ENCODE measurements at places on chromosomes 7 and 10.

DNA sequence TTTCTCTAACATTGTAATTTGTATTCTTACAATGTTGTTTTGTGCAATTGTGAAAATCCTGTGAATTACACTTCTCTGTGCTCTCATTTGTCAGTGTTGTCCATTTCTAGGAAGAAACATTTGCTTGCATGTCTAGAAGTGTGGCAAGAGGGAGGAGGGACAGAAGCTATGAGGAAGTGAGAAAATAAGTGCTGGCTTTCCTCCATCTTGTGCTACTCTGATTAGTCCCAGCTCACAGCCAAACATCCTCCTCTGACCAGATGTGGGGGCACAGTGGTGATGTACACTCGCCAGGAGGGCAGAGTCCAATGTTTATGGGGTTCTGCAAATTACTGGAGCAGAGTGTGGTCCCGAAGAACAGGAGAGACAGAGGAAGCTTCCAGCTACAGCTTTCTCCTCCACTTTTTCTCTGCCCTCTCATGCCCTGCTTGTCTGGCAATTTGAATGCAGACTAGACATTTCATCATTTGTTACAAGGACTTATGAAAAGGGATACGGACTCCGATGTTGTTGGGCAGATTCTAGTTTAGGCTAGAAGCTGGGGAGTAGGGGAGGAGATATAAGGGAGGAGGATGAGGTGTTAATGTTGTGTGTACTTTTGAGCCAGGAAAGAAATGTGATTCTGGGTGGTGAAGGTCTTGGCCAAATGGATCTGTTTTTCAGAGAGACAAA is 131.0 kb upstream of the C1GALT1 start:
- no peak for DNase-seq

DNA sequence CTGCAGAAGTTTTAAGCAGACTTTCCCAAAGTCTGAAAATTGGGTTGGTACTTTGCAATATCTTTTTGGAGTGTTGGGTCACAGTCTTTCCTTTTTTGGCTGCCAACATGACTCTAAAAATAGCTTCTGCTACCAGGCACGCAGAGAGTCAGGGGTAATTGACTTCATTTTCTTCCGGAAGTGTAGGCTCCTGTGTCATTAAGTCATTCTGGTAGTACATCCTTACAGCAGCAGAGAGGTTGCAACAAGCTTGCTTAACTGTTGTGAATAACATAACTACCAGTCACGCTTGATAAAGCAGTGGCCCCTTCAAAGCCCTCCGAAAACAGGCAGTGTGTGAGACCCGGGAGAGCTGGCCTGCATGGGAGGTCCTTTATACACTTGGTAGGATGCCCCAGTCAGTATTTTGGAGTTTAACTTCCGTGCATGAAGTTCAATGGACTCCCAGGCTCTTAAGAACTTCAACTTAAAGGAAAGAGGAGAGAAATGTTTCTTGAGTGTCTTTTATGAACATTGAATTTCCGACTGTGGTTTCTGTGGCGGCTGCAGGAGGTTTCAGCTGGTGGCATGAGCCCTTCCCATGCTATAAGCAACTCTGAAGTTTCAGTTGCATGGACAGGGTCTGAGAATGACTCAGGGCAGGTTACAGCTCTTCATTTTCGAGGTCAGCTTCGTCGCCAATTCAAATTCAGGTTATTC is 310.7 kb downstream of the GALNT17 start:
- DNase-seq = no peak

GRCh38 chr7:47465191-47465590 is 116.7 kb downstream of the TNS3 start:
- DNase-seq = no peak

DNA sequence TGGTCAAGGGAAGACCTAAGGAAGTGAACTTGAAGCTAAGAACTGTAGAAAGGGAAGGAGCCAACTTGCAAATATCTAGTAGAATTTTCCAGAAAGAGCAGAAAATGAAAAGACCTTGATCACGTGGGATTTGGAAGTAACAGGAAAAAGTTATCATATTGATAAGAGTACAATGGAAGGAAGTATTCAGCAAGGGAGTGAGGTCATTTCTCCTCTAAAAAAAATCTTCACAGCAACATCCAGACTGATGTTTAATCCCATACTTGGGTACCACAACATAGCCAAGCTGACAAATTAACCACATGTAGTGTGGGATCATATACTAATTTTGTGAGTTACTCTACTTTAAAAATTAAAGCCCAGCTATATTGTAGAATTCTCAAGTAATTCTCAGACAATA is 207.0 kb upstream of the CXCL12 start:
- DNase-seq = no peak

DNA sequence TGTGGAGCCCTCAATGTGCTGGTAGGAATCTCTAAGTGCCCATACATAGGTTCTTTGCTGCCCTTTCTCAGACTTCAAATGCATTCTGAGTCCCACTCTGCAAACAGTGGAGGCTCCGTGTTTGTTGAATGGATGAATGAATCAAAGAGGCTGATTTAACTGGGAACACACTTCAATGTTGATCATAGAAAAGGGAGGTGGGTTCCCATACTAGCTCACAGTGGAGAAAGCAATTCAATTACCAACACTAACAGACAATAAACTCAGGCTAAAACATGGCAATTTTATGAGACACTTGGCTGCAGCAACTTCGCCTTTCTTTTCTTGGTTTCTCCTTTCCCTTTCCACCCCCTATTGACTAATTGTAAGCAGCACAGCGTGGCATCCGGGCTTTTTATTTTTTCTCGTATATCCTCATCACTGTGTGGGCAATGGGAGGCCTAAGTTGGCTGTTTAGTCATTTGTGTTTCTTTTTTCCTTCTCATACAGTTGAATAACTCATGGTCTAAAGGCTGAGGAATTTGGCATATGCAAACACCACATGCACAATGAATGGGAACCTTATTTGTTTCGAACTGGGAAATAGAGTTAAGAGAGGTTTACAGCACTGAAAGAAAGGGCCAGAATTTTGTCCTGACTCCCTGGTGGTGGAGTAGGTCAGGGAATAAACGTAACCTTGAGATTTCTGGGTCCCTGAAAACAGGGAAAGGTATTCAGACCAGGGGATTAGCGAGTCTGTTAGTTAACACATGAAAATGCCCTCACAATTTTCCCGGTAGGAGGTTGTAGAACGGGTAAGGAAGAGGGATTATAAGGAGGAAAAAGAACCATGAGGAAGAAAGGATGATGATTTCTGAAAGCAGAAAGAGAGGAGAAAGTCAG is 858.5 kb downstream of the KCNMA1 start:
- no peak for DNase-seq

Measured in GM12891 (cell line).